ENCODE measurements at places on chromosomes 2 and 18.

DNA sequence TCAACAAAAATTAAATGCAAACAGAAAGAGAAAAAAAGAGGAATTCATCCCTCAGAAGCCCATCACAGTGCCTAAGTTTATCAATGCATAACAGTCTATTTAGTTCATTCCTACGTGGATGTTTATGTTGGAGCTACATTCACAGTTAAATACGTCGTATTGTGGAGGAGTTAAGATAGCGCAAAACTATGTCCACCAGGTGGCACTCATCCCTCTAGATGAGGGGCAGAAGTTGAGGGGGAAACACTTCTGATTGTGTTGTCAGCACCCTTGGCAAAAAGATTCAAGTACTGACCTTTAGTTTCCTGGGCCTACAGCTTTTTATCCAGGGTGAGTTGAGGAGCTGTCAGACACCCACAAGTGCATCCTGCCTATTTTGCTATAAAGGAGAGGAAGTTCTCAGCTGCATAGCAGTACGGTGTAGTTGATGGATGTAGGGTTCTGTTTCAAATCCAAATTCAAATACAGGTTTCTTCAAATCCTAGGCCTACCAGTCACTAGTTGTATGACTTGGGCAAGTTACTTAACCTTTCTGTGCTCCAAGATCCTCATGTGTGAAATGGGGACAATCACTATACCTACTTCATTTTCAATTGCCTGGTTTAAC, 26.8 kb upstream of the MYO1B start:
- DNase-seq: no peak

DNA sequence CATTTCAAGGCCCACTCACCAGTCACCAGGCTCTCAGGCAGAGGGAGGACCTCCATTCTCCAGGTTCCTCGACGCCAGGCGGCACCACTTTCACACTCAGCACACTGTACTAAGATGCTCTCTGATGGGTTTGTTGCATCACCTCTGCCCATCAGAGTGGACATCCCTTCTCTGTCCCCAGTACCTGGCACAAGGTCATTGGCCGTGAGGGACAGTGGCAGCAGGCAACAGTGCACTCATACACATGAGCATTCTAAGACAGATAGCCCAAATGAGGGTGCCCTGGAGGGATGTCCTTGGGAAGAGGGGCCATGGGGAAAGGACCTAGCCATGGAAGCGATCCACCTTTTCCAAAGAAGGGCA, 3.0 kb upstream of the ADRA2B start:
- DNase-seq: no peak

GRCh38 chr2:85405201-85406059, 4.7 kb downstream of the CAPG start:
- no peak for DNase-seq

- DNase-seq: no peak
Measured at GRCh38 chr2:25076749-25077148, 34.9 kb downstream of the EFR3B start.

DNA sequence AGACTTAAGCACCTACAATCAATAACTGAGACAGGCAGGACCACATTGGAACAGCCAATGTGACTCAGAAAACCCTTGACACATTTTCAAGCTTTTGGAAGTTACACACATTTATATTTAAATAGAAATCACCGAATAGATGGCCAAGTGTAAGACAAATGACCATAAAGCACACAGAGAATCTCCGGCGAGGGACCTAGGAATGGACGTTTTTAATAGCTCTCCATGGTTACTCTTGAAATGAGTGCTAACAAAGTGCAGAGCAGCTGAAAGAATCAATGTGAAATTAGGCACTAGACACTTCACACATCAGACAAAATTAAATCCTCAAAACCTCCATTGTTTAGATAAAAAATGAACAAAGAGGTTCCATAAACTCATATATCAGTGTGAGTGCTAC, 376.9 kb downstream of the DLGAP1 start:
- no peak for DNase-seq

DNA sequence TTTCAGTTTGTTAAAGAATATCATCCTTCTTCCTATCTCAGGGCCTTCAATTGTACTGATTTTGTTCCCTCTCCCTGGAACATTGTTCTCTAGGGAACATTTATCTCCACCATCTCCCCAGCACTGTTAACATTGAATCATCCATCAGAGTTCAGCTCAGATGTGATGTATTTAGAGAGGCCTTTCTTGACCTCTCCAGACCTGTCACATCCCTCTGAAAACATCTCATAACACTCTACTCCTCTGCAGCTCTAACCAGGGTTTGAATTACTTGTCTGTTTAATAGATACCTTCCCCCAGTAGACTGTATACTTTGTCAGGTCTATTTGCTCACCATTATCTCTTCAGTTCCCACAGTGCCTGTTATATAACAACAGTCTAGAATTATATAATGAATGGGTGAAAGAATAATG, 98.6 kb downstream of the GALNT1 start:
- DNase-seq: no peak
